ENCODE measurements at places on chromosomes 5 and 9.
A peak's percentile ranks its signal among the peaks of the same experiment; 100 is the strongest.

GRCh38 chr9:1759009-1759408, 256.1 kb upstream of the SMARCA2 start:
- DNase-seq: peak; percentile 30

DNA sequence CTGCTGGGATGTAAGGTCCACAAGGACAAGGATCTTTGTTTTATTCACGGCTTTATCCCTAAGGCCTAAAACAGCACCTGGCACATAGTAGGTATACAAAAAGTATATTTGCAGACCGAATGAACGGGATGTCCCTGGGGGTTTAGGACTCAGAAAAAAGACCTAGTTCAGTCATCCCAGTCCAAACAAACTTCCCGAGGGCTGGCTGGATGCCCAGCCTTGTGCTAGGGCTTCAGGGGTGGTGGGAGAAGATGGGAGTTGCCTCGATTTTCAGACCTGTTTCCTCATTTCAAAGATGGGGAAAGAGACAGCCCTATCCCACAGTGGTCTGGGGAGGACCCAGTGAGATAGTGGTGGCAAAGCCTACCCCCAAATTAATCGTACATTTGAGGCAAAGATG, 3.0 kb upstream of the PROB1 start:
- no peak for DNase-seq

- no peak for DNase-seq
Measured at GRCh38 chr9:93096131-93096802, at the start of gene CARD19. TSS of gene CARD19 (plus strand) at chr9:93096217. CDS start at chr9:93096346, 129 bp downstream.

GRCh38 chr5:155368490-155368889, 354.9 kb downstream of the KIF4B start:
- DNase-seq: no peak

GRCh38 chr9:76379494-76379893, 14.7 kb downstream of the RFK start:
- no peak for DNase-seq

- no peak for DNase-seq
Measured at GRCh38 chr5:40021007-40021406, 596.2 kb upstream of the DAB2 start.

DNA sequence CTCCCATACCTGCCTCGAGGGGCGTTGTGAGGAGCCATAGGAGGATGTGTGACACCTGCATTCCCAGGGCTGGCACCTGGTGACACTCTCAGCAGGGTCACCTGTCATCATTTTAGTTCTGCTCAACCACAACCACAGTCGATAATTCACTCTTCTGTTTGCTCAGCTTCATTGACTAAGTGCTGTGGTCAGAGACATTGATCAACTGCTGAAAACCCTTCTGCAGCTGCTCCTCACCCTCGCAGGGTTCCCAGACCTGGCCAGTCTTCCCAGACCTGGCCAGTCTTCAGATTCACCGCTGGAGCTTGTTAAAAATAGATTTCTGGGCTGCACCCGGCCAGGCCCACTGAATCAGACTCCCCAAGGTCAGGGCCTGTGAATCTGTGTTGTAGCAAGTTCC, 92.8 kb downstream of the MVB12B start:
- DNase-seq: no peak

DNA sequence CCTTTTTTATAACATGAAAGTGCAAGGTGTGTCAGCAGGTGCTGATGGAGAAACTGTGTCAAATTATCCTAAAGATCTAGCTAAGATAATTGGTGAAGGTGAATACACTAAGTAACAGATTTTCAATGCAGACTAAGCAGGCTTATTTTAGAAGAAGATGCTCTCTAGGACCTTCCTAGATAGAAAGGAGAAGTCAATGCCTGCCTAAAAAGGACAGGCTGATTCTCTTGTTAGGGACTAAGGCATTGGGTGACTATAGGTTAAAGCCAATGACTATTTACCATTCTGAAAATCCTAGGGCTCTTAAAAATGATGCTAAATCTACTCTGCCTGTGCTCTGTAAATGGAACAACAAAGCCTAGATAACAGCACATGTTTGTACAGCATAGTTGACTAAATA, 1682.4 kb downstream of the MAT2B start:
- no peak for DNase-seq

- no peak for DNase-seq
Measured at GRCh38 chr5:73542020-73542419, 23.4 kb downstream of the ANKRA2 start.

- no peak for DNase-seq
Measured at GRCh38 chr9:7387840-7388239, 411.7 kb downstream of the DMAC1 start.

GRCh38 chr9:127450243-127450760, 904 bp downstream of the RPL12 start:
- no peak for DNase-seq

DNA sequence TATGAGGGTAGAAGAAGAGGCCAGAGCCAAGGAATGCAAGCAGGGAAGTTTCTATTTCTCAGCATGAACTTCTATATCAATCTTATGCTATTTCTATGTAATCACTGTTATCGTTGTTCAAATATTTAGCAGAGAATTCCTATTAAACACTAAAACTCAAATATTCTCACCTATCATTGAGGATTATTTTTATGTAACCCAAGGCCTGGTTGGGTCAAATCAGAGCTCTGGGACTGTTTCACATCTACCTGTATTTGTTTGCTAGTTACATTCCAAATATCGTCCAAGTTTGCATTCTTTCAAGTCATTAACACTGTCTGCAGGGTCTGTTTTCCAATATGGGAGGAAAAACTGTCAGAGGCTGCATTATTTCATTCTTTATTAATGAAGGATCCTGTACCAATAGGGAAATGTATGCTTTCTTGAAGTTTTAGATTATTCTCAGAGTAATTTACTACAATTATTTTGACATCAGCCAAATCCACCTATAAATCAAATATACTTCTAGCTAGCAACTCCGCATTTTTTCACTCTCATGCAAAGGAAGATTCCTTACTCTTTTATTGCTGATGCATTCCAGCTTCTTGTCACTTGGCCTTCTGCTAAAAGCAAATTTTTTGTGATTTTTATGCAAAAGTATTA, 52.2 kb downstream of the LURAP1L start:
- no peak for DNase-seq

DNA sequence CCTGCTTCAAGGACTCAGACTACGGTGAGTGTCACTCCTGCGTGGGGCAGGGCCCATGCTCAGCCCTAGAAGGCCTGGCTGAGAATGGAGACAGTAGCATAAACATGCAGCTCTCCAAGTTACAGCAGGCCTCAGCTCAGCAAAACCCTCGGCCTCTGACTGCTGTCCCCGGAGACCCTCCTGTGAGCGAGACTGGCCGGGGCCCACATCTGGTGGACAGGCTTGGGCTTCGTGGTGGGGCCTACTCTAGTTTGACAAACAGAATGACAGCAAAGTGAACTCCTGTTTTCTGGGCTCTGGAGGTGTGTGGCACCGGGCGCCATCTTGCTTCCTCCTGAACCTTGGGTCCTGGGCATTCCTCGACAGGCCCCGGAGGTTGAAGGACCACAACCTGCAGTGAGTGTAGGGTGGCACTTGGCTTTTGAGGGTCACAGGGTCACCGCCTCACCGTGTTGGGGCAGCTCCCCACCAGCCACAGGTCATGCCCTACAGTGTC, 97.5 kb downstream of the PHF2 start:
- DNase-seq: no peak

DNA sequence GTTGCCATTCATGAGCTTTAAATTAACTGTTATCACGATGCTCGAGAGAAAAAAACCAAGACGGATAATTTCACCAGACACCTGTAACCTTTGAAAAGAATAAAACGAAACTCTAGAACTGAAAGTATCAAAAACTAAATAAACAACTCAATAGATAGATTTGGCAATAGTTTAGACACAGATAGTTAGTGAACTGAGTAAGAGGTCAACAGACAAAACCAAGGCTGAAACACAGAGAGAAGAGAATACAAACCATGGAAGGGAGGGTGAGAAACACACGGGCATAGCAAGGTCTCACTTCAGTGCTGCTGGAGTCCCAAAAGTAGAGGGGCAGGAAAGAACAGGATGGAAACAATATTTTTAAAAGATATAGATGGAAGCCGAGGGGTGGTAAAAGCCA, 3.3 kb upstream of the OR2V1 start:
- no peak for DNase-seq

DNA sequence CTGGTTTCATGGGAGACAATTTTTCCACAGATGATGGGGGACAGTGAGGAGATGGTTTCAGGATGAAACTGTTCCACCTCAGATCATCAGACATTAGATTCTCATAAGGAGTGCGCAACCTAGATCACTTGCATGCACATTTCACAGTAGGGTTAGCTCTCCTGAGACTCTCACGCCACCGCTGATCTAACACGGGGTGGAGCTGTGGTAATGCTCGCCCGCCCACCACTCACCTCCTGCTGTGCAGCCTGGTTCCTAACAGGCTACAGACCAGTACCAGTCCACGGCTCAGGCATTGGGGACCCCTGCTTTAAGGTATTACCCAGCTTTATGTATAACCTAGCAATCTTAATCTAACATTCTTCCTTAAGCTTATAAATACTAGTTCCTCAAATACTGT, 35.6 kb downstream of the TTC39B start:
- no peak for DNase-seq

DNA sequence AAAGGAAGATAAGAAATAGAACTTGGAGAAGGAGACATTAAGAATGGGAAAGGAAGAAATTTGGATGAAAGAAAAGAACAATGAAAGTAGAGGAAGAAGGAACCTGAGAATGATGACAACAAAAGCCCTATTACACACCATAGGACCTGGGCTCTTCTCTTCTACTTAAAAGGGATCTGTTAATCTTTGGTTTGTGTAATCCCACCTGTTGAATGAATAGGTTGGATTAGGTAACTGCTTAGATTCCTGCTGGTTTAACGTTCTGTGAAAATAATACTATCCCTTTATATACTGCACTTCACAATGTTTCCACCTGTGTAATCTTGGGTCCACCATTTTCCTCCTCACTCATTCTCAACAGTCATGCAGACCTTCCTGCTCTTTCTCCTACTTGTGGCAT, 157.8 kb upstream of the ATP10B start:
- DNase-seq: no peak

GRCh38 chr5:16918891-16919671, 17.0 kb downstream of the MYO10 start:
- DNase-seq: no peak

DNA sequence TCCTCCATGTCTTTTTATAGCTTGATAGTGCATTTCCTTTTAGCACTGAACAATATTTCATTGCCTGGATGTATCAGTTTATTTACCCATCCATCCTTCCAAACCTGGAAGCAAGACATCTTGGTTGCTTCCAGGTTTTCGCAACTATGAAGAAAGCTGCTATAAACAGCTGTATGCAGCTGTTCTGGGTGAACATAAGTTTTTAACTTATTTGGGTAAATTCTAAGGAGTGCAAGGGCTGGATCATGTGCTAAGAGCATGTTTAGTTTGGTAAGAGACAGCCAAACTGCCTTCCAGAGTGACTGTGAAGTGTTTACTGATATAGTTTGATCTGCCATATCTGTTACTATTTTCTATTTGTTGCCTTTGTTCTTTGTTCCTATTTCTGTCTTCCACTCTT, 58.5 kb downstream of the CSF2 start:
- DNase-seq: no peak

DNA sequence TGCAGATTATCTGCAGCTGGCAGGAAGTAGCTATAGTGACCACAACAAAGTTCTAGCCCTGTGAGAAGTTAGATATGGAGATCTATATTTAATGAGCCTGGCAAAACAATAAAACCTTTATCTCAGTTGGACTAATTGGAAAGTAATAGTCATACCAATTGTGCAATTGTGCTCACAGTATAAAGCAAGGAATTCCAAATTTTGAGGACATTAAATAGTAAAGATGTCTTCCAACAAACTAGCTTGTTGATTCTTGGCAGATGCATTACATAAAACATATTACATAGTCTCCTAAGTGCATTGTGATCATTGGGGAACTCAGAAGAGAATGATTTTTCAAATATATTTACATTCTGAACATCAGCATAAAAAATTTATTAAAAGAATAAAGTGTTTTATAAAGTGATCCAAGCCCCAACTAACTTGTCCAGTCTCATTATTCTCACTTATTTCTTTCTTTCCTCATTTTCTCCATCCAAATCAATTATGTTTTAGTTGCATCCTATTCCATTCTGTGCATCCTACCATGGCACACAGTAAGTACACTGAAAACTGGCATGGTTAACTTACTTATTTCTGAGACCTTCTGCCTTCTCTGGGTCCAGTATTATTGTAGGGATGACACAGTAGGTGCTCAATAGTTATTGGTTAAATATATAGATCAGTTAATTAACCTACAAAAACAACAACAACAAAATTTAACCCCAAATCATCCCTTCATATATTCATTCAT, 977.2 kb upstream of the NUDT12 start:
- DNase-seq: no peak

DNA sequence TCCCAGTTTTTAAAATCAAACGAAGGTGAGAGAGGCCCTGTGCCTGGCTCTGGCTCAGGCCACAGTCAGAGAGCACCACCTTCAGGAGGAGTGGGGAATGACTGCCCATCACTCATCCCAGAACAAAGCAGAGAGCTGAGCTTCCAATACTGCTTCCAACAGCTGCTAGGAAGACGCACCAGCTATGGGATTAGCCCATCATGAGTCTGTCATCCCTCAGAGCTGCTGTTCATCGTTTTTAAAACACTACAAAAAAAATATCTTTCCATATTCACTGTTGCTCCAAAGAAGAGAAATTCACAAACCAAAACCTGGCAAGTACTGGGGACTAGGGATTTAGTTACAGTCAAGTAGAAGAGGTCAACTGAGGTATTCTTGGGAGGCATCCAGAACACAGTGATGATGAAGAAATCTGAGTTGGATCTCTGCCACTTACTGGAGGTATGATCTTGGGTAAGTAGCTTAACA, 102.4 kb downstream of the CDK5RAP2 start:
- peak; percentile 40 for DNase-seq

GRCh38 chr9:129936222-129936621, 101.0 kb downstream of the USP20 start:
- DNase-seq: no peak

- DNase-seq: no peak
Measured at GRCh38 chr5:154234551-154234950, 44.0 kb downstream of the GALNT10 start.

- DNase-seq: no peak
Measured at GRCh38 chr5:39370555-39371366, 6.5 kb upstream of the C9 start.

DNA sequence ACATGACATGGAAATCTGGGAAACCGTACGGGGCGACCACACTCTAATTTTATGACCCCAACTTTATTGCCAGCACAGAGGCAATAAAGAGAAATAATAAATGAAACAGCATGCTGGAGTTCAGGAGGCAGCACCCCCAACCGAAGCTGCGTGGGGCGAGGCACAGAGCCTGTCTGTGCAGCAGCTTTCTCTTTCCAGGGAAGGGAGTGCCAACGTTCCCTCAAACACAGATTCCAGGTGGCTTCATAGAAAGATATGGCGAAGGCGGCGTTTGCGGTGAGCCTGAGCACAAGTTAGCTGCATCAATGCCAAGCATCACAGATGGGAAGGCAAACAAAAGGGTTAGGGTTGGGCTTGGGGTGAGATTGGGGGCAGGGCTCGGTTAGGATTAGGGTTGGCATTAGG, 114.8 kb downstream of the HSD17B3 start:
- no peak for DNase-seq

DNA sequence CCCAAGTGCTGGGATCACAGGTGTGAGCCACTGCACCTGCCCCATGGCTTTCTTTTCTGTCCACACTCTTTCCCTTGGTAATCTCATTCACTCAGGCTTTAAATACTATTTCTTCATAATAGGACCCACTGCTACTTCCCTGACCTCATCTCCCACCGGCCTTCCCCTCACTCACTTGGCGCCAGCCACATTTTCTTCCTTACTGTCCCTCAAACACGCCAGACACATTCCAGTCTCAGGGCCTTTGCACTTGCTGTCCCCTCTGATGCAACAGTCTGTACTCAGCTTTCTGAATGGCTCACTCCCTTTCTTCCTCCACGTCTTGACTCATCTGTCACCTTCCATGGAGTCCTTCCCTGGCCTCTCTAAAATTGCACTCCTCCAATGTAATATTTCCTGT, 111.1 kb upstream of the MVB12B start:
- no peak for DNase-seq
